Stimulated activated CD8-positive, alpha-beta memory T cell treated with anti-CD3 and anti-CD28 coated beads, Interleukin-7, amount 100 ng/mL, for 24 hours (primary cell): ENCODE measurements at places on chromosomes 5 and 9.

GRCh38 chr5:9782826-9783560, 152.8 kb upstream of the TAS2R1 start:
- no peak for DNase-seq

DNA sequence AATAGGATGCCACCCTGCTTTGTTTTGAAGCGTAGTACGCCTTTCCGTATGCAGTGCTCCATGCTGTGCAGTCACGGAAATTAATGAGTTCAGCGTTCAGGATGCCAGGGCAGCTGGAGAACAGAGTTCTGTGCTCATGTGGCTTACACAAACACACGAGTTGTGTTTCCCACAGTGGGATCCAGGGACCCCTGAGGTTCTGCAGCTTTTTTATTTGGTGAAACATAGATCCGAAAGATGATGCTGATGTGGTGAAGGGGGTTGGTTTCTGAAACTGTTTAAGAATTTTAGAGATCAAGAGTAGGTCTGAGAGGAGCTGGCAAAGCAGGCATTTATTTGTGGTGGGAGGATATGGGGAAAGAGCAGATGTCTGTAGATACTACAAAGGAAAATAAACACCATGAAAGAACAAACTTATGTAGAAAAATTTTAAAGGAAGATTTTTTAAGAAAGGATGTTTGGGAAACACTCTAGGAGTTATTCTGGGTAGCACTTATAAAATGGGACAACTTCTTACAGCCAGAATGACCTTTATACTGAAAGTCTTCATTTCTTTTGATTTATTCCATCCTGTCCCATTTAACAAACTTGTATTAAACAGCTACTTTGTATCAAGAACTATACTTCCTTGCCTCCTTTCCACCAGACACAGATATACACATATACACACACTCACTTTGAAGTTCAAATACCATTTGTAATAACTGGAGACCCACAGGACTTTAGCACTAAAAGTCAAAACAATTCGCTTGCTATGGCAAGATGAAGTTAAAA, 52.7 kb downstream of the ITGA1 start:
- DNase-seq, result no peak

DNA sequence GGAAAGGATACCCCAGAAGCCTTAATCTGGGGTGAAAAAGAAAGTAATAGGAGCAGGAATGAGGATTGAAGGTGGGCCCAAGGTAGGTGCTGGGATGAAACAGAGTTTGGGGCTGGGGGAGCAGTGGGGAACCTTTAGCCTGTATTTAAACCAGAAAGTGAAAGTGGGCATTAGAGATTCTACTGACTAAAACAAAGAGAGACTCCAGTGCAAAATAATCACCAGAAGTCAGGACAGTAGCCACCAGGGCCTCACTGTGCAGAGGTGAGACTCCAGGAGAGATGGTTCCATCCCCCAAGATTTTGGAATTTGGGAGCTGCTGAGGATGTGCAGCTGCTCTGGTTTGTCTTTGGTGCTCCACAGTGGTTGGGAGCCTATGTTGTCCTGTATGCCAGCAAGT, 13.1 kb downstream of the DNAJB5 start:
- no peak for DNase-seq

DNA sequence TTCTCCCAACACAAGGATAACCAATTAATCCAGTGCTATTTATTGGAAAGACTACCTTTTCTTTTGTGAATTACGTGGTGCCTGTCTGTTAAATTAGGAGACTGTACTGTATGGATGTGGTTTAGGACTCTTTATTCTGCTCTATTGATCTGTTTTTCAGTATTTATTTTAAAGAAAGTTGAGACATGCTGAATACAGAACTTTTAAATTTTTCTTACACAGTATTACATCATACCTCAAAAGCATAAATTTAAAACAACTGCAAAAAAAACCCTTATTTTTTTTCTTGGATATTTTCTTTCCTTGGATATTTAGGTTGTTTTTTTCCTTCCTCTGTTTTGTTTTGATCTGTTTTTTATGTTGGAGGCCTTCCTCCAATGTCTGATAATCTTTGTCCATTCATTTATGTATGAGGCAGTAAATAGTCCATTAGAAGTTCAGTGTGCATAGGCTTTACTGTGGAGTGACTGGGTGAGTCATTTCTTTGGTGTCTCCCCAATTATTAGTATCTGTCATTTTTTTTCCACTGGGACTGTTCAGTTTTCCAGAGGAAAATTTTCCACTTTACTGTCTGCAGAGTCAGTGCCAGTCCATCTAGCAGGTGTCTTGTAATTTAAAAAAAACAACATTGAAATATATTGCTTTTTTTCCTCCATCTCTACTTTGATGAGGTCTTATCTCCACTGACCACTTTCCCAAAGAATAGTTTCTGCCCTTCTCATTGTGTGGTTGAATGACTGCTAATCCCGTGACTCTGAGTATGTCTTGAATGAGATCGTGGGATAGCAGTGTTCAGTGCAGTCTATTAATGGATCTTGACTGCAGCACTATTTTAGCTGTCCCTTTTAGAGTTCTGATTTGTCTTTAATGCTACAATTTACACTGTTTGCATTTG, 15.2 kb downstream of the CYSTM1 start:
- no peak for DNase-seq
